ENCODE measurements at places on chromosomes 5 and 9.
A peak's percentile ranks its signal among the peaks of the same experiment; 100 is the strongest.

DNA sequence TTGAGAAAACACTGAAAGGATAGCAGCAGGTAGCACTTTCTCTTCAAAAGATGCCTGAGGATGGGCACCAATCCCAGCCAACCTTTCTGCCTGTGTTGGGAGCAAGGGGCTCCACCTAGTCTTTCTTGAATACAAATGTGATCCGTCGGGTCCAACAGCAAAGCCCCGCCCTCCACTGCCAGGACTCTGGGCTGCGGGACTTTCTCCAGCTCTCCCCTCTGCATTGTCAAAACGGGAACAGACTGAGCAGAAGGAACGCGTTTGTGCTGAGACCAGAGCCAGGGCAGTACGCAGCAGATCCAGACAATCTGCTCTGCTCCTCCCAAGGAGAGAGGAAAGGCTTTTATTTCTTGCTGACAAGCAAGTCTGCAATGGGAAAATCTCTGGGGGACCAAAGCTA is 139.7 kb downstream of the SEC61B start:
- no peak overlapping the region for H3K27ac ChIP-seq
- no peak for DNase-seq
- H3K36me3 ChIP-seq, result no peaks in the 10 kb centered on the region
- no peak overlapping the region for H3K4me3 ChIP-seq
- H3K4me1 ChIP-seq, result no peaks in the 10 kb centered on the region
- H3K27me3 ChIP-seq, result no peaks in the 10 kb centered on the region

DNA sequence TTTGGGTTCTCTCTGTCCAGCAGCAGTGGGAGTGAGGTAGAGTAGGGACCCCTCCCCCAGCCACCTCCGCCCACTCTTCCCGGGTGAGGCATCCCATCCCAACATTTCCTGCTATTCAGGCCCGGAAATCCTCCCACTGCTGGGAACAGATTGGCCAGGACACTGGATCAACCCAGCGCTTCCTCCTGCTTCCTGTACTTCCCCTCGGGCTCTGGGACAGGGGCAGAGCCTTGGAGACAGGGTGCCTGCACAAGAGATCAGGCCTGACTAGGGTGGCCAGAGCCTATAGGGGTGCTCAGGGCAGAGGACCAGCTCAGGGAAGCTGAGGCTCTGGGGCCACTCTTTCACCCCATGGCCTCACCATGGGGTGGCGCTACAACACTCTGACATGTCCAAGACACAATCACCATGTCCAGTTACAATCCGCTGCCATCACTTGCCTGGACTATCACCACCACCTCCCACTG is 14.5 kb downstream of the SH2D3C start:
- H3K4me1 ChIP-seq, result no peaks in the 10 kb centered on the region
- H3K36me3 ChIP-seq, result no peaks in the 10 kb centered on the region
- peaks cover 4% of the 10 kb centered on the region for H3K27me3 ChIP-seq
- peak; percentile 70 for DNase-seq

GRCh38 chr5:126055348-126055729 is 367.9 kb upstream of the GRAMD2B start:
- no peak overlapping the region for H3K27ac ChIP-seq
- H3K4me1 ChIP-seq, result peaks cover 10% of the 10 kb centered on the region
- H3K4me3 ChIP-seq, result no peak overlapping the region

DNA sequence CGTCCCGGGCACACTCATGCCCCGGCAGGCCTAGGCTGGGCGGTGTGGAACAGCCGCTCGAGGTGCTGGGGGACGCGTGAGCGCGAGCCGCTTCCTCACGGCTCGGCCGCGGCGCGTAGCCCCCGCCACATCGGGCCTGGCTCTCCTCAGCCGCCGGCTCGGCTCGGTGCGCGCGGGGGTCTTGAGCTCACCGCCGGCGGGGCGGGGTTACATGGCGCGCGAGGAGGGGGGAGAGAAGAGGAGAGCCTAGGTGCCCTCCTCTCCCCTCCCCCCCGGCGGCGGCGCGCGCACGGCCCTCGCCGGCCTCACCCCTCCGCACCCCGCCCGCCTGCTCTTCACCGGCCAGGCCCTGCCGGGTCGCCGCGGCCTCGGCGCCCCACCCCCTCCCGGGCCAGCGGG is 7.7 kb downstream of the RANBP6 start:
- peak; percentile 90 for DNase-seq
- H3K4me3 ChIP-seq, result peak overlapping the region; percentile 95
- H3K27me3 ChIP-seq, result no peaks in the 10 kb centered on the region

DNA sequence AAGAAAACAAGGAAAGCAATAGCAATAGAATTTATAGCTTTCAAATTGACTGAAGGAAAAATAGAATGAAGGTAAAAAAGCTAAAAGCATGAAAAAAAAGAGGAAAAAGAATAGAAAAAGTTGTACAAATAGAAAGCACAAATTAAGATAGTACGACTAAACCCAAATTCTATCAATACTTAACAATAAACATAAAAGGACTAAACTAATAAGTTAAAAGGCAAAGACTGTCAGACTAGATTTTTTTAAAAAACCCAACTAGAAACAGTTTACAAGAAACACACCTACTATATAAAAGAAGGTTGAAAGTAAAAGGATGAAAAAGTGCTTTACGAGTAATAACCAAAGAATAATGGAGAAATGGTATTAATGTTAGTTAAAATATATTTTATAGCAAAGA is 34.7 kb upstream of the NRARP start:
- H3K4me3 ChIP-seq, result no peak overlapping the region
- H3K27me3 ChIP-seq, result no peaks in the 10 kb centered on the region
- DNase-seq, result no peak
- no peaks in the 10 kb centered on the region for H3K4me1 ChIP-seq

GRCh38 chr9:73007966-73008672 is 55.3 kb upstream of the ALDH1A1 start:
- peaks cover 5% of the 10 kb centered on the region for H3K27me3 ChIP-seq
- no peaks in the 10 kb centered on the region for H3K4me1 ChIP-seq
- H3K27ac ChIP-seq, result no peak overlapping the region
- H3K4me3 ChIP-seq, result no peak overlapping the region
- H3K36me3 ChIP-seq, result no peaks in the 10 kb centered on the region
- DNase-seq, result no peak

Data from adrenal gland (tissue), 19 donors.